ENCODE measurements at places on chromosomes 2 and 18.

GRCh38 chr18:73043211-73043610 is 175.4 kb upstream of the NETO1 start:
- DNase-seq = peak; percentile 42

GRCh38 chr2:108535357-108535631 is 1.0 kb downstream of the LIMS1 start:
- DNase-seq = no peak

- DNase-seq = no peak
These were observed 213.2 kb downstream of the ANAPC1 start for GRCh38 chr2:111670776-111671175.

DNA sequence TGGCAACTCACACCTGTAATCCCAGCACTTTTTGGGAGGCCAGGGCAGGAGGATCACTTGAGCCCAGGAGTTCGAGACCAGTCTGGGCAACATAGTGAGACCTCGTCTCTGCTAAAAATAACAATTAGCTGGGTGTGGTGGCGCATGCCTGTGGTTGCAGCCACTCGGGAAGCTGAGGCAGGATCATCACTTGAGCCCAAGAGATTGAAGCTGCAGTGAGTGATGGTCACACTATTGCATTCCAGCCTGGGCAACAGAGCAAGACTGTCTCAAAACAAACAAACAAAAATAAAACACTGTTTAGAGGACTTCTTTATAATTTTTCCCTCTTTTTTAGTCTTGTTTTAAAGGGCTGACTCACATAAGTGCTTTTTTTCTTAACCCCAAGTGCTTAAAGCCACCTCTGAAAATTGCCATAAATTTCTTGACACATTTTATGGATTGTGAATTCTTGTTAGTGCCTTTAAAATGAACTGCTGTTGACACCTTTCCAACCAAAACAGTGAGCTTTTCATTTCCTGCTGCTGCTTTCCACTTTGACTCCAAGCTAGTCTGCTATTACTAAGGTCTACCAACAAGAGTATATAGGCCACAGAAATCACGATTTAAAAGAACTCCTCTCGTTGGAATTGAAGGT is 41.7 kb downstream of the CYP20A1 start:
- no peak for DNase-seq

DNA sequence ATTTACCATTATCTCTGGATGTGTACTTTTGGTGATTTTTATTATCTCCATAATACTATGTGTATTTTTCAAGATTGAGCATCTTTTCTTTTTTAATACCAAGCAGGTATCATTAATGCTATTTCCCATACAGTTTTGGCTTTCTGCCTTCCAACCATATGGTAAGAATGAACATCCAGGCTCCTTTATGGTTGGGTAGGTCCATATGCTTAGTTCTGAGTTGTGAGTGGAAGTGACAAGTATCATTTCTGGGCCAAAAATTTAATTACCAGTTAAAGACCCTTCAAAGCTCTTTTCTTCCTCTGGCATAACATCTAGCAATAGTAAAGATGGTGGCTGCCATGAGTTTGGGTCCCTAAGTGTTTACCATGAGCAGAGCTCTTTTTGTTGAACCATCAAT is 4.3 kb upstream of the RBM43 start:
- no peak for DNase-seq

DNA sequence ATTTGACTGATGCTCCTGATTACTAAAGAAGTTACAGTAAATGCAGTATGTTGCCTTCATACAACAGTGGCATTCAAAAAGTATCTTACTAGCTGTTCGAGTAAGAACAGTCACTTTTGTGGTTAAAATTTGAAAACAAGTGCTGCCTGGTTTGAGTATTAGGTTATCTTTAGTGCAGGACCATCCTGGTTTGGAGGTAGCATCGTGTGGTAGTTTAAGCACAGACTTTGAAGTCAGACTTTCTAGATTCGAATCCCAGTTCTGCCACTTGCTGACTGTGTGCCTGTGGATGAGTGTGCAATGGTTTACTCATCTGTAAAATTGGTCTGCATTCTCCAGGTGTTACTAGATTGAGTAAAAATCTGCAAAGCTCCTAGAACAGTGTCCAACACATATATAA is 96.8 kb downstream of the SGPP2 start:
- DNase-seq = no peak

- no peak for DNase-seq
These were observed 48.2 kb downstream of the AGAP1 start for GRCh38 chr2:235541838-235542549.

Data from NCI-H2107 (cell line).